ENCODE measurements at places on chromosomes 2 and 18.
A peak's percentile ranks its signal among the peaks of the same experiment; 100 is the strongest.

GRCh38 chr18:49723648-49724180 lies 89.6 kb downstream of the ACAA2 start:
- DNase-seq = no peak

DNA sequence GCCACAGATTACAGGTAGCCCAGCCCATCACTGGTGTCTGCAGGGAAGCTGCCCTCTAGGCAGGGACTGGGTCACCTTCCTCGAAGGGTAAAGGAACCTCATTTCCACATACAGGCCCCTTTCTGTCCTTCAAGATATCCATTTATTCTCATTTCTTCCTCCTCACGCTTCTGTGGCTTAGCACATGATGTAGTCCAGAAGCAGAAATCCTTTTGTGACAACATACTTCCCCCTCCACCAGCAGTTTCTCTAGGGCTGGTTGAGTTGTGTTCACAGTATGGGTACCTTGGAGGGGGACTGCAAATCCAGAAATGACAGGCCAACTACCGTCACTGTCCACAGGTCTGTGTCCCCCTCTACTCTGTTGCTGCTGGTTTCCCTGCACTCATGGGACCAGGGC lies 364.9 kb downstream of the ANAPC1 start:
- DNase-seq = no peak

DNA sequence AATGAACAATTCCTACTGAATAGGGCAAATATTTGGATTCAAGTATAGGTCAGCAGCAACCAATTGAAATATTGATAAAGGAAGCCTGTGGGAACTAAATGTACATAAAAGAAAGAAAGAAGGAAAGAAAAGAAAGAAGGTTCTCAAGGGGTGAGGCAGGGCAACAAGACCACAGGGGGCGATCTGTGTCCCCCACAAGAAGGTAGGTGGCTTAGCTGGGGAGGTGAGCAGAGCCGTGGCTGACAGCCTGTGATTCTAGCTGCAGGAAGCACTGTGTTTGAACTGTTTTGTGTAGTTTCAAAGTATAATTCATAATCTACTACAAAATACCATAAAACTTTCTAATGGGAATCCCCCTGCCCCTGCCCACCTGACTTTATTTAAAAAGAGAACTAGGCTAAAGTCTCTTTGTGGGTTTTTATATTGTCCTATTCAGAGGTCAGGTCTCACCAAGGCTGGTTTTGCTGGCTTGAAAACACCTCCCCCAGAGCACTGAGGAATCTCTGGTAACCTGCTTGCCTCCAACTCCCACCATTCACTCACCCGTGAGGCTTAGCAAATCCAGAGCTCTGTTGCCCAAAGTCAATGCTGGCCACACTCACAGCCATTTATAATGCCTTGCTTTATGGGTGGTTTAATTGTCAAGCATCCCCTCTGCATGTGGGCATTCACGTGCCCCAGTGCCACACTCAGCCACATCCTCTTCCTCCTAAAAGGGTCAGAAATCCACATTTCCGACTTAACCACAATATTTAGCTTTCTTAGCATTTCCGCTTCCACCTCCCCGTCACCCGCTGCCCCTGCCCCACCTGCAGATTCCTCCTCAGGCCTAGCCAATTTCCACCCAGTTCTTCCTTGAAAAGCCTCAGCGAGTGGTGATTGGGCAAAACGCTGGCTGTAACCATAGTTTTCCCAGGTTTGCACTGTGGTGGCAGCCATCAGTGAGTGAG lies 36.4 kb upstream of the LMAN1 start:
- no peak for DNase-seq

- DNase-seq = no peak
Observed at GRCh38 chr2:68537809-68538208, 70.4 kb downstream of the APLF start.

DNA sequence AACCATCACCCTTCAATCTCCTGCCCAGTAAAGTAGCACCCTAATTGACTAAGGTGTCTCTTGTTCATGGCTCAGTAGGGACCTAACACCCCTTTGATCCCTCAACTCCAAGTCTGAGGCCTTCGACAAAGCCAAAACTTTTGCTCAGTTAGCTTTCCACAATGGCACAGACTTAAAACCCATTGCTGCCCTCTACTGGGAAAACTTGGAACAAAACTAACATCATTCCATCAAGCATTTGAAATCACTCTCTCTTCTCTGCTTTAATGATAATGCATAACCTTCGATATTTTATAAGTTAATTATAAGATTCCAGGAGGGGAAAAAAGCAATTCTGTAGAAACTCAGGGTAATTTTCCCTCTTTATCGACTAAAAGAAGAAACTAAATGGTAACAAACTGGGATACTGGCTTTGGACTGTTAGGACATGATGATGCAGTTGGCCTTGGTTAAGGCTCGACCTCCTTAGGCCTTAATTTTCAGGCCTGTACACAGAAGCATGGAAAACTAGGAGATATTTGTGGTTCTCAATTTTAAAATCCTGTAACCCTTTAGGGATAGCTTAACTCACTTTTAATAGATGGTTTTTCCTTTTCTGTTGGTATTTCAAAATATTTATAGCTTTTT lies 127.8 kb downstream of the STK39 start:
- DNase-seq = no peak

DNA sequence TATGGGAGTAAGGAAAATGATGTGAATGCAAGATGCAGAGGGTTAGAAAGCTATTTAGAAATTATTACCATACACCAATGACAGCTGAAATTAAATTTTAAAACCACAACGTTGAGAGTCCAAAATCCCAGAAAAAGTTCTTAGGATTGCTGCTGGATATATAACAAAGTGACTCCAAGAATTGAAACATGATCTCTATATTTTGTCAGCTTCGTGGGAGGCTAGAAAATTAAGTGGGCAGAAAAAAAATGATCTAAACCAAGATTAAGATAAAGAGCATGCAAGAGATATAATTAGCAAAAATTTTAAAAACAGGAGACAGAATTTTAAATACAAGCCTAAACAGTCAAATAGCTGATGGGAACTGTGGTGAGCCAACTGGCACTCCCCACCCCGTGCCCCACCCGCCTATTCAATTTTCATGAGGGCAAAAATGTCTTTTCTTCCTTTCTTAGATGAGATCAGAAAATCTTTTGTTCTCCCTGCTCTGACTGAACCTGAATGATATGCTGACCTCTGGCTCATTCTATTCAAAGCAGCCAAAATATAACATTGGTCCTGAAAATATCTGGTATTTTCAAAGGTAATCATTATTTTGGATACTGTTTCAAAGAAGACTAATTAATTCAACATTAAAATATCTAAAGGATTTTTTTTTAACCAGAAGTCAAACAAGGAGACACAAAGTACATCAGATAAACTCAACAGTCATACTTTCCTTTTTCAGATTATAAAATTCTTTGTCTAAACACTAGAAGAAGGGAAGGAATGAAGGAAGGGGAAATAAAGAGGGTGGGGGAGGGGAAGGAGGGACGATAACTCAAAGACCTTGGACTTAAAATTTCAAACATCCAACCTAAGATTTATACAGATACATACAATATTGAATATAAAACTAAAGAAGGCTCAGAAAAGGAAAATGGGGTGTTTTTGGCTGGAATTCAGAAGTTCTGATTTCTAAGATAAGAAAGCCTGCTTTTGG lies 12.2 kb downstream of the KANSL3 start:
- DNase-seq = no peak

DNA sequence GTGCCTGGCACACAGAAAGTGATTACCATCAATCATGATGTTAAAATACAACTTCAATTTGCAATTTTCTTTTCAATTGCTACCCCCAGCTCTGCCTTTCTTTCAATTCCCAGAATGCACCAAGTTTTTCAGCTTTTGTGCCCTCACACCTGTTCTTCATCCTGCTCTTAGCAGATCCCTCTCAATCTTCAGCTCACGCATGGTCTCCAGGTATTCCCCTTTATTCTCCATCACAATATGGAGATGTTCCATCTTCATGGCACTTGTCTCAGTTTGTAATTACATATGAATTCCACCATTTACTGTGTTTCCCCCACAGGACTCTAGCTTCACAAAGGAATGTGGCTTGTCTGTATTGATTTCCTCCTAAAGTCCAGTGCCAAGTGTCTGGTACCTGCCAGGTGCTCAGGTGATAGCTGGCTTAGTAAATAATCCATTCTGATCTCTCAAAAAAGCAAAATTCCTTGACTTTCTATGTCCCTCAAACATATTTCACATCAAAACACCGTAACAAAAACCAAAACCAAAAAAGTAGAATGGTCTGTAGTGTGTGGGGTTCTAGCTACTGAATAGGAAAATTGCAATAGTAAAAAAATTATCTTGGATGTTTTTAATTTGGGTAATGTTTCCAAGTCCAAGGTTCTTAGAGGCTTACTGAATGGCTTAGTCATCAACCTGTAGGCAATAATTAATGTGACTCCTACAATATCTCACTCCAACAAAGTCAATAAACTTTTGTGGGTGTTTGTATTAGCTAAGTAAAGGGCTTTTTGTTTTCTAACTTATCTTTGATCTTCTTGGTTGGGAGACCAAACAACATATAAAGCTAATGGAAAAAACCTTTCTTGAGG lies 2.9 kb upstream of the INSIG2 start:
- no peak for DNase-seq

DNA sequence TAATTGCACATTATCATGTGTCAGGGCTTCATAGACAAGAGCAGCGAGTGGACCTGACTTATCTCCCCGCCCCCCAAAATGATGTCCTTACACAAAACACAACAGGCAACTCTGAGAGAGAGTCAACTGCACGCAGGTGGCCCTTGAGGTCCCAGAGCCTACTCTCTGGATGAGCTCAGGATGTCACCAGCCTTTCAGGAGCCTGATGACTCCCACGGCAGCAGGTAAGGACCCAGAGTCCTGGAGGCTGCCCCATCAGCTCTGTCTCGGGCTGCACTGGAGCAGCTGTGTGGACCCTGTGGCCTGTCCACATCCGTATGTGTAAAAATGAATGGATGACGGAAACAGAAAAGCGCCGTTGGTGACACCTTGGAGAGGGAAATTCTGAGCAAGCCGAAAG lies 130.9 kb downstream of the HDAC4 start:
- DNase-seq = no peak

- DNase-seq = no peak
Observed at GRCh38 chr2:68689553-68690537, 44.8 kb upstream of the ARHGAP25 start.

DNA sequence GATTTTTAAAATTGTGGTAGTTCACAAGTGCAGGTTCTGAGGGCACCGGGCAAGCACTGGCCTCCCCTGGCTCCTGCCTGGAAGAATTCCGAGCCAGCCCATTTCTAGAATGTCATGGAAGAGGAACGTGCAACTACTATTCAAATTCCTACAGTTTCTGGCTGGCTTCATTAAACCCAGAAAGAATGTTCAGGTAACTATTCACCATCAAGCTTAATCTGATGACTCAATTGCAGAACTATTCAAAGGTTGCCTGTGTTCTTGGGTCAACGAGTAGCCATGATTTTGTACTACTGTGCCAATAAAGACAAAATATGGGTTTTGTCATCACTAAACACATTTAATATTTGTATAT lies 14.3 kb upstream of the MFF start:
- DNase-seq = no peak

- no peak for DNase-seq
Observed at GRCh38 chr18:22179174-22179573, 9.8 kb downstream of the GATA6 start.

- no peak for DNase-seq
Observed at GRCh38 chr2:105104208-105104731, 66.4 kb downstream of the MRPS9 start.

GRCh38 chr2:168211664-168212163 lies 35.7 kb downstream of the STK39 start:
- no peak for DNase-seq

- DNase-seq = no peak
Observed at GRCh38 chr2:9326975-9327374, 96.4 kb downstream of the ITGB1BP1 start.

- DNase-seq = peak; percentile 78
Observed at GRCh38 chr2:173354073-173354581, 545 bp upstream of the CDCA7 start.

DNA sequence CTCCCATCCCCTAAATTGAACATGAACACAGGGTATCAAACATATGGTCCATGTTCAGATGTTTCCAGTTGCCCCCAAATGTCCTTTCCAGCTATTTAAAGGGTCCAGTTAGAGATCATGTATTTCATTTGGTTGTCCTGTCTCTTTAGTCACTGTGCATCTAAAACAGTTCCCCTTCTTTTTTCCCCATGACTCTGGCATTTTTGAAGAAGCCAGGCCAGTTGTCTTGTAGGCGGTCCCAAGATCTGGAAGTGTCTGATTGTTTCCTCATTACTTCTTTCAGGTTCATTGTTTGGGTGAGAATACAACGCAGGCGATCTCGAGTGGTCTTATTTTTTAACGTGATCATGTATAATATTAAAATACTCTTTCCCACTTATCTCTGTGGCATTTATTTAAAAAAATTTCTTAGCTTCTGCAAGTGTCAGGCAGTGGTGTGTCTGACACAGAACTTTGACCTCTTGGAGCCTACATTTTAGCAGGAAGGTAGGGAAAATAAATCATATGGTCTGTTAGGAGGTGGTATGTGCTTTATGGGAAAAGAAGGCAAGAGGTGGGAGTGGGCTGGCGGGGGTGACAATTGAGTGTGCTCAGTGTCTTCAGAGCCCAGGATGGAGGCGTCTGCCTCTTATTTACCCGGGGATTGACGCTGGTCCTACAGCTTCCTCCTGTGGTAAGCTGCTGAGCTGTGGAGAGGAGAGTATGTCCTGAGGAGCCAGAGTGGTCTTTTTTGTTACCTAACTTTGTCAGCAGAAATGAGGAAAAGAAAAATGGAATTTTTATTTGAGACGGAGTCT lies 8.1 kb downstream of the RAB31 start:
- no peak for DNase-seq

GRCh38 chr2:85792783-85793441 lies 39.1 kb downstream of the ATOH8 start:
- no peak for DNase-seq

- no peak for DNase-seq
Observed at GRCh38 chr2:238791354-238791753, 56.5 kb upstream of the TWIST2 start.

DNA sequence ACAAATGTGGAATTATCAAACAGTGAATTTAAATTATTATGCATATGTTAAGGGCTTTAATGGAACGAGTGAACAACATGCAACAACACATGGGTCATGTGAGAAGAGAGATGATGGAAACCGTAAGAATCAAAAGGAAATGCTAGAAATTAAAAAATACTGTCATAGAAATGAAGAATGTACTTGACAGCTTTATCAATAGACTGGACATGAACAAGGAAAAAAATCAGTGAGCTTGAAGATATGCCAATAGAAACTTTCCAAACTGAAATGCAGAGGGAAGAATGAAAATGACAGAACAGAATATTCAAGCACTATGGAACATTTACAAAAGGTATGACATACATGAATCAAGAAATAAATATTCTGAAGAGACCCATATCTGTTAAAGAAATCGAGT lies 117.7 kb upstream of the KCNJ3 start:
- no peak for DNase-seq

GRCh38 chr2:202681688-202682205 lies 47.0 kb downstream of the FAM117B start:
- DNase-seq = no peak

GRCh38 chr2:234249873-234250272 lies 199.4 kb downstream of the SPP2 start:
- DNase-seq = no peak

- no peak for DNase-seq
Observed at GRCh38 chr2:102367331-102367971, 11.9 kb downstream of the IL18R1 start.

- DNase-seq = no peak
Observed at GRCh38 chr2:136909777-136910176, 144.4 kb downstream of the THSD7B start.

- DNase-seq = no peak
Observed at GRCh38 chr2:174247474-174248186, 702 bp downstream of the OLA1 start.
